ENCODE measurements at places on chromosomes 5 and 9.
A peak's percentile ranks its signal among the peaks of the same experiment; 100 is the strongest.

DNA sequence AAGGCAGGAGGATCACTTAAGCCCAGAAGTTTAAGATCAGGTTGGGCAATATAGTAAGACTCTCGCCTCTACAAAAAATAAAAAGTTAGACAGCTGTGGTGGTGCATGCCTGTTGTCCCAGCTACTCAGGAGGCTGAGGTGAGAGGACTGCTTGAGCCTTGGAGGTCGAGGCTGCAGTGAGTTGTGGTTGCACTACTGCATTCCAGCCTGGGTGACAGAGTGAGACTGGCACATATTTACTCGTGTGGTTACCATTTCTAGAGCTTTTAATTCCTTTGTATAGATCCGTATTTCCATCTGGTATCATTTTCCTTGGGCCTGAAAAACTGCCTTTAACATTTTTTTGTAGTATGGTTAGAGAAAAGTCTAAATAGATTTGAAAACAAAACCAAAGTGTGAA is 7.8 kb downstream of the IL6ST start:
- no peak for DNase-seq

DNA sequence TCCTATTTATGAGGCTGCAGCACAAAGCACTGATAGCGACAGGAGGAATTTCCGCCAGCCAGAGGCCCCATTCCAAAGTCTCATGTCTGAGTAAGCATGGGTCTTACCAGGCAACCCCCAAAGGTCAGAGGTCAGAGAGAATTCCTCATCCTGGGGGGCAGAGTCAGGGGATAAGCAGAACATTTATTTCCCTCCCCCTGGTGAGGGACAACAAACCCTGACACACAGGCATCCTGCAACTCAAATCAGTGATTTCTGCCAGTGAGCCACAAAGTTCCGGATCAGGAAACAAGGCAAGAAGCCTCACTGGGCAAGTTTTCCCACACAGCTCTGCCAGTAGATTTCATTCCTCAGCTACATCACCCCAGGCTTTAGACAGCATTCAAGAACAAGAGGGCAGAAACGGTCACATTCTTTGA is 37.0 kb downstream of the ADAMTS12 start:
- DNase-seq = no peak

GRCh38 chr5:14313986-14314690 is 171.0 kb downstream of the TRIO start:
- DNase-seq = no peak

GRCh38 chr5:174793684-174794328 is 69.4 kb downstream of the MSX2 start:
- DNase-seq = peak; percentile 18

DNA sequence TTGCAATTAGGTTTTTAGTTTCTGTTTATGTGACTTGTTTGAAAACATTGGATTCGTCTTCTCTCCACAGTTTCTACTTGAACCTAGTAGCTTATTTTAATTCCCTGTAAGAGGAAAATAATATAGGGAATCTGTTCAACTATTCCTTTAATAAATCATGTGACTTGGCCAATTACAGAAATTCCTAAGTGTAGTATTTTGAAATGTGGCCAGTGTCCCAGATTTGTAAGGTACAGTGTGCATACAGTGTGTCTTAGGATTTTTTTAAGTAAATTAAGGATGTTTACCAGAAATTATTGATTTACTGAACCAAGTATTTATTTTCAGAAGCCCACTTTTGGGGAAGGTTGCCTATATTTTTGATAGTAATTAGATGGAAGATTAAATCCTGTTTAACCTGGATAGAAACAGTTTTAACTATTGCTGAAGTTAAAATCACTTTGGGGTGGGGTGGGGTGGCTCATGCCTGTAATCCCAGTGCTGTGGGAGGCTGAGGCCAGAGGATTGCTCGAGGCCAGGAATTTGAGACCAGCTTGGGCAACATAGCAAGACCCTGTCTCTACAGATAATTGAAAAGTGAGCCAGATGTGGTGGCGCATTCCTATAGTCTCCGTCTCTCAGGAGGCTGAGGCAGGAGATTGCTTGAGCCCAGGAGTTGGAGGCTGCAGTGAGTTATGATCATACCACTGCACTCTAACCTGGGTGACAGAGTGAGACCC is 36.9 kb downstream of the G3BP1 start:
- DNase-seq = no peak

DNA sequence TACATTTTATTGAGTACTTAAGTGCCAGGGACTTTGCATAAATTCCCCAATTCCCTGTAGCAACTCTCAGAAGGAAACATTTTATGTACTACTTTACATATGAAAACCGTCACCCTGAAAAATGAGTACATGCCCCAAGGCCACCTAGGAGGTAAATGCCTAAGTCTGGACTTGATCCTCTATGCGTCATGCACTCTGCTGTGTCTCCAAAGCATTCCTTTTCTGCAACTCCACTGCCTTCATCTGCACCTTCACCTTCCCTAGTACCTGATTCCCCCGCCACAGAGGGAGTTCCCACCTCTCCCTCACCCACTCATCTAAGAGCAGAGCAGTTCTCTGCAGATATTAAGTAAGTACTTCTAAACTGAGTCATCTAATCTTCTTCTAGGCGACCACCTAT is 75.2 kb upstream of the HRH2 start:
- no peak for DNase-seq

DNA sequence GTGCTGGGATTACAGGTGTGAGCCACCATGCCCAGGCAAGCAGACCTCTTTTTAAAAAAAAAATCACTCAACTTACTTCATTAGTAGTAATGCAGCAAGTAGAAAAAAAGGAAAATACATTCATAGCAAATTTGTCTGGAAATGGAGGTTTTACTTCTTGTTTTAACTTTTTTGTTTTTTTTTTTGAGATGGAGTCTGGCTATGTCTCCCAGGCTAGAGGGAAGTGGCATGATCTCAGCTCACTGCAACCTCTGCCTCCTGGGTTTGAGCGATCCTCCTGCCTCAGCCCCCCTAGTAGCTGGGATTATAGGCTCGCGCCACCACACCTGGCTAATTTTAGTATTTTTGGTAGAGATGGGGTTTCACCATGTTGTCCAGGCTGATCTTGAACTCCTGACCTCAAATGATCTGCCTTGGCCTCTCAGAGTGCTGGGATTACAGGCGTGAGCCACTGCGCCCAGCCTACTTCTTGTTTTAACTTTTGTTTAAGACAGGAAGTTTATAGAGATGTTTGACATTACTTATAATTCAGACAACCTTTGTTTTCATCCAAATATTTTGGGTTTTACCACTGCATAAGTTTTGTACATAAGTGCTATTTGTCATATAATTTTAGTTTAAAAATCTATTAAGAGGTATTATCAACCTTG is 26.5 kb downstream of the UBE2R2 start:
- DNase-seq = no peak

DNA sequence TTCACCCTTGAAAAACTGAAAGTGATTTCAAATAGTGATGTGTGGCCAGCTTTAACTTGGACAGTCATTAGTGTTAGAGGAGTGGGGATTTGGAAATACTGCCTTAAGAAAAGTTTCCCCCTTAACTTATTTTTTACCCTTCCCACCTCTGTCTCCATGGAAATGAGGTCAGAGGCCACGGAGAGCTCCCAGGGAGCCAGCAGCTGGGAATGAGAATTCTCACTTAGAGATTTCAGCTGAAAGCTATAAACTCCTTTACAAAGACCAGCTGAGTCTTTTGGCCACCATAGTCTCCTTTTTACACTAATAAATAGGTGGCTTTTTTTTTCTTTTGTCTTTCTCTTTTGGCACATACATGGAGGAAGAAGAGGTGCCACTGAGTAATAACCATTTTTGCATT is 45.7 kb upstream of the PIK3R1 start:
- no peak for DNase-seq

DNA sequence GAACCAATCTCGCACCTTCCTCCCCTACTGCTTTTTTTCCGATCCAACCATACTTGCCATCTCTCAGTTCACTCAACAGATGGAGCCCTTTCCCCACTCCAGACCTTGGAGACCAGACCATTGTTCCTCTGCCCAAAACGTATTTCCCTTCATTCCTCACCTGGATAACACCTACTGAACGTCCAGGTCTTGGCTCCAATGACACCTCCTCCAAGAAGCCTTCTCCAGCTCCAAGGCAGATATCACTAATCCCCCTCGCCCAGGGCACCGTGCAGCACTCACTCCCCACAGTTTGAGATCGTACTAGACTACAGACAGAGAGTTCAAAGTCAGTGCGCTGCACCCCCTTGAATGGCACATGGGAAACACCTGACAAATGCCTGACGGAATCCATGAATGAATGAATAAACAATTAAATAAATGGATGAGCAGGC is 47.1 kb upstream of the AKNA start:
- DNase-seq = no peak

- DNase-seq = no peak
Observed at GRCh38 chr5:122367456-122367855, 55.4 kb downstream of the SNCAIP start.

- no peak for DNase-seq
Observed at GRCh38 chr9:29796291-29796952, 2223.1 kb upstream of the C9orf72 start.

DNA sequence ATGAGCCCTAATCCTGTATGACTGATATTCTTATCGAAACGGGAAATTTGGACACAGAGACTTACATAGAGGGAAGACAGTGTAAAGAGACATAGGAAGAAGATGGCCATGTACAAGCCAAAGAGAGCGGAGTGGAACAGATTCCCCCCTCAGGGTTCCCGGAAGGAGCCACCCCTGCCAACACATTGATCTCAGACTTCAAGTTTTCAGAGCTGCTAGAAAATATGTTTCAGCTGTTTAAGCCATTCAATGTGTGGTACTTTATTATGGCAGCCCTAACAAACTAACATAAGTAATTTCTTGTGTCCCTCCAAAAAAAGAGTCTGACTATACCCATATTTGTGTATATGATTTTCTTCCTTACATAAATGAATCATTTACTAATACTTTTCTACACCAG is 128.0 kb upstream of the STC2 start:
- no peak for DNase-seq

DNA sequence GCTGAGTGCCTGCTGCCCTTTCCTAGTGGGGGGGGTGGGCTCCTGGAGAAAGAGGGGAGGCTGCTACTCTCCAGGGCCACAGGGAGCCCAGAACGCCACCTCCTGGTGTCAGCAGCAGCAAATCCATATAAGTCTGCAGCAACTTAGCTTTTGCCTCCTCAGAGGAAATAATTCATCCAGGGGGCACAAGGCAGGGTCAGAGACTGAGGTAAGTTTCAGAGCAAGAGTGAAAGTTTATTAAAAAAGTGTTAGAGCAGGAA is 4.0 kb upstream of the CLPTM1L start:
- DNase-seq = no peak

- no peak for DNase-seq
Observed at GRCh38 chr9:24504521-24504920, 41.2 kb downstream of the IZUMO3 start.

DNA sequence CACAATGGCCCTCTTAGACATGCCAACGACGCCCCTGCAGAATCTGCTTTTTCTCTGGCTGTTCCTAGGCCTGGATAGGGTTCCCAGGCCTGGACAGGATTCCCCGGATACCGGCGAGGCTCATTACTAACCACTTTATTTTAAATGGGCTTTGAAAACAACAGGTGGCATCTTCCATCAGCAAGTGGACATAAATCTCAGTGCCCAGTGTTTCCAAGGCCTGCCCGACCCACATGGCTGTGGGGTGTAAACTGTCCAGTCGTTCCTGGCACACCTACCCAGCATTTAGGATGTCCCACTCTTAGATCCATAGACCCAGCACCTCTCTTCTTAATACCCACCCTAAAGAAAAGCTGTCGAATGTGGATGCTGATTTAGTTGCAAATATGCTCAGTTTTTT is 896 bp downstream of the CMBL start:
- DNase-seq = no peak

DNA sequence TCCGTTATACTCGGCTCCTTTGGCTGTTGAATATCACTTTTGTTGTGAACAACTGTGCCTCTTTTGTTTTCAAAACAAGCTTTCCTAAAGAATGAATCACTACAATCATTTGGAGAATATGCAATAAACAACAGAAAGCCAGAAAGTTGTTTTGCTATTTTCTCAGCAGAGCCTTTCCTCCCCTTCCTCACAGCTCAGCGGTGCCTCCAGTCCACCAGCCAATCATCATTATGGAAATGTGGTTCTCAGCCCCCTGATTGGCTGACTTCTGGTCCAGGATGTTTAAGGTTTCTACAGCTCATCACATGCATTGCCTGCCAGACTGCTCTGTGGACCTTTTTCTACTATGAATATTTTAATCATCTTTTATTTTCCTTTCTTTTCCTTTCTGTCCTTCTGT is 9.1 kb upstream of the ZNF608 start:
- no peak for DNase-seq

GRCh38 chr9:96072930-96073329 is 197.4 kb downstream of the ERCC6L2 start:
- DNase-seq = no peak

DNA sequence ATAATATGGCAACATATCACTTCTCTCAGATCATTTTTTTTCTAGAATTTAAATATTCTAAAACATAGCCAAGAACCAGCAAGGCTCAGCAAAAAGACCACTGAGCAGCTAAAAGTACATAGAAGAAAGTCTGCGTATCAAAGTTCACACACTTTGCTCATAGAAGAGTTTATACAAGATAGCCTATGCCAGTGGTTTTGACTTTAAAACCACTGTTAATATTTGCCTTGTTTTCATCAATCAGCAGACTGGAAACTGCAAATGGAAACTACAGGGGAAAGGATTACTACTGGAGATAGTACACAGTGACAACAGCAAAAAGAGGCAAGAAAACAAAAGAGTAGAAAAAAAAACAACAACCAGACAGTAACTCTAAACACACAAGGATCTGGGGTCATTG is 483.3 kb downstream of the ZSWIM6 start:
- DNase-seq = no peak

Measured in stimulated activated CD8-positive, alpha-beta memory T cell treated with anti-CD3 and anti-CD28 coated beads, Interleukin-15, amount 100 ng/mL, for 24 hours (primary cell).